ENCODE measurements at places on chromosomes 4 and X. TPM values are rescaled to one million over a fixed set of nuclear protein-coding genes. Genes with fewer than 3 reads are reported as not detected.
A peak's percentile ranks its signal among the peaks of the same experiment; 100 is the strongest.

NAT8L gene
- not detected for total RNA-seq

SLC49A3 gene
- 26.0 TPM for total RNA-seq

GLRB gene
- total RNA-seq: 7.9 TPM

MAPK10 gene
- 44.7 TPM for total RNA-seq

DNA sequence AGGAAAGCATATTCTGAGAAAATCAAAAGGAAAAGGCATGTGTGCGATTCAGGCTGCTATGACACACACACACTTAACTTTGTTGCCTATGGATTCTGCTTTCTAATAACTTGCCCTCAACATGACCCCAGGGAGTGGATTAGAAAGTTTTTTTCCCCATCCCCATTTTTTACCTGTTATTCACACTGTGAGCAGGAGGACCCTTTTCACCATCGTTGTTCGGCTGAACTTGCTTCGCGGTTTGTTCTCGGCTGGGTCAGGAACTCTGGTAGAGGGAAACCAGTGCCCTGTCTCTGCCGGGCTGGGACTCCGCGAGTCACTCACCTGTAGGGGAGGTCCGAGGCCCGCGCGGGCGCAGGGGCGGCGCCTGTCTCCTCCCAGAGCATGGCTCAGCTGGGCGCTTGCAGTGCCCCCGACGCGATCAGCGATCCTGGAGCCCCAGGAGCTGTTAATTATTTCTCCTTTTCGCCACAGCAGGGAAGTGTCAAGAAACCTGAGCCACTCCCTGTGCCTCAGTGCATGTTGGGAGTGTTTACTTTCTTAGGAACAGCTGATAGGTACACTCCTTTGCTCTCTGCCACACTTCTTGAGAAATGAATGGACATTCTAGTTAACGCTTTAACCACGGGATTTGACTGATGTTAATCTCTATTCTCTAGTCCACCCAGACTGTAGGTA lies at the start of gene RASSF6:
Gene RASSF6, minus strand, starts transcription at position 322 of the 678 bp plus-strand sequence. CDS start 8,641 bp downstream, outside the sequence.
- no peak for DNase-seq
- H3K4me3 ChIP-seq: peak within 1 kb of the TSS; percentile 30
- no peak within 1 kb of the TSS for H3K27ac ChIP-seq
- H3K27me3 ChIP-seq: no peaks in the 10 kb centered on the region

- no peak overlapping the region for H3K4me3 ChIP-seq
- DNase-seq: no peak
- no peaks in the 10 kb centered on the region for H3K4me1 ChIP-seq
- H3K27me3 ChIP-seq: no peaks in the 10 kb centered on the region
- H3K36me3 ChIP-seq: no peaks in the 10 kb centered on the region
Measured at GRCh38 chrX:63934791-63935190, 149.8 kb upstream of the ARHGEF9 start.
